ENCODE measurements at places on chromosomes 1 and 21.

- DNase-seq: no peak
These were observed 7.5 kb downstream of the MRAP start for GRCh38 chr21:32306021-32306780.

- no peak for DNase-seq
These were observed 106.2 kb downstream of the PLPPR4 start for GRCh38 chr1:99370476-99370875.

DNA sequence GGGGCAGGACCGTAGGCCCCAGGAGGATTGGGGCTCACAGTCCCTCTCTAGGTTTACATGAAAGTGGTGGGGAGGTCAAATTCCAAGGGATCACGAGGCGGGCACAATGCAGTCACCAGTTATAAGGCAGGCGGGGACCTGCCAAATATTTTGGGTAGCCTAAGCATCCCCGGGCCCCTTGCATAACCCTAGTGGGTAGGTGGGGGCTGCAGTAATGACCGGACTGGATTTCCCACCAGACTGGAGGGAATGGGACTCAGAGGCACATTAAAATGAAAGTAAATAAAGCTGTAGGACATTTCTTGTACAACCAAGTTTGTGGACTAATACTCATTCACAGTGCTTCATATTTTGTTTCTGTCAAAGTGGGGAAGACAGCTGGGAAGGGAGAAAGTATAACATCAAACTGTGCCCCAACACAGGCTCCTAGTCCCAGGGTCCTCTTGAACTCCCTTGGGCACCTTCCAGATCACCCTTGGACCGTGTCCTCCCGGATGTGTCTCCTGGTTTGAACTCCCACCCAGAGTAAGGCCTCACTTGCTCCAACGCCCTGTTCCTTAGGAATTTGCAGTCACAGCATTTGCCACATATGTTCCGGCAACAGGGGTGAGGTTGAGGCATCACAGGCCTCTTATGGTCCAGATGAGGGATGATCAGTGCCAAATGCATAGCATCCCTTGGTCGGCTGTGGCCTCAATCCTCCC, 28.4 kb upstream of the KIAA0040 start:
- DNase-seq: no peak

GRCh38 chr1:233114159-233114558, 163.7 kb downstream of the NTPCR start:
- no peak for DNase-seq

GRCh38 chr1:2966449-2967328, 54.6 kb upstream of the ACTRT2 start:
- DNase-seq: no peak

GRCh38 chr21:25977068-25977611, 193.4 kb downstream of the APP start:
- DNase-seq: no peak

- DNase-seq: no peak
These were observed 3.5 kb upstream of the IVL start for GRCh38 chr1:152904688-152905440.

DNA sequence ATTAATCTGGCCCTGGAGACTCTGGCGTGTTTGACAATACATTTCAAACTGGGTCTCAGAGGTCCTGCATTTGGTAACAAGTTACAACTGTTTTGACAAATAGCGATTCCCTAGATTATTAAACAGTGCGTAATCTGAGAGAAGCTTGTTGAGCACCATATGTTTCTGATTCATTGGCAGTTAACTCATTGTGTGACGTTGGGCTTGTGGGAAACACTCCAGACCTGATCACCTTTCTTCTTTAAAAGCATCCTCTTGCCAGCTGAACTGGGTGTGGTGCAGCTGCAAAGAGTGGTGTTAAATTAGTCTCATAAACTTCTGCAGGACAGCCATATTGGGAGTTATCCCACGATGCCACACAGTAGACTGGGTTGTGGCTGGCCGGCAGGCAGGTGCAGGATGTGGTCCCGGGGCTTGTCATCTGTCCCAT, 82.7 kb downstream of the CDC7 start:
- DNase-seq: no peak

Data from 8988T (cell line).